NCI-H748 treated with DMSO at 0.1 percent for 48 hours (cell line): ENCODE measurements at places on chromosomes 1 and 21.

- DNase-seq, result no peak
These were observed 18.6 kb downstream of the A3GALT2 start for GRCh38 chr1:33302325-33302724.

- no peak for DNase-seq
These were observed 449.5 kb downstream of the PLPP3 start for GRCh38 chr1:56129837-56130236.

GRCh38 chr1:68725001-68725752, 228.3 kb upstream of the DEPDC1 start:
- no peak for DNase-seq

GRCh38 chr1:56953386-56953785, 12.4 kb downstream of the C8B start:
- no peak for DNase-seq

- DNase-seq, result no peak
These were observed 15.2 kb downstream of the SCMH1 start for GRCh38 chr1:41226815-41227434.

DNA sequence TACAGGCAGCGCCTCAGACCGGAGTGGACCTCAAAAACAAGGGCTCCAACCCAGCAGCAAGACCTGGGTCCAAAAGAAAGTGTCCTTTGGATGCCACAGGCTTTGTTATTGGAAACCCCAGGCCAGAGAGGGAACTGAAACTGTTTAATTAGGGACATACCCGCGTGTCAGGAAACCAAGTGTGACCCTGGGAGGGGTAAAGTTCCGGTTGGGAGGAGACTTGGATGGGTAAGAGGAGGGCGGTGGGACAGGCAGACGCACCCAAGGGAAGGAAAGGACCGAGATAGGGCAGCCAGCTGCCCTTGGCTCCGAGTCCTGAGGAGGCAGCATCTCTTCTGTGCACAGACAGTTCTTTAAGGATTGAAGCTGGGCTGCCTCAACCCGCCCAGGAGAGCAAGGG, 71.4 kb downstream of the CDC7 start:
- no peak for DNase-seq

GRCh38 chr21:17768840-17769446, 50.2 kb downstream of the C21orf91 start:
- DNase-seq, result no peak

DNA sequence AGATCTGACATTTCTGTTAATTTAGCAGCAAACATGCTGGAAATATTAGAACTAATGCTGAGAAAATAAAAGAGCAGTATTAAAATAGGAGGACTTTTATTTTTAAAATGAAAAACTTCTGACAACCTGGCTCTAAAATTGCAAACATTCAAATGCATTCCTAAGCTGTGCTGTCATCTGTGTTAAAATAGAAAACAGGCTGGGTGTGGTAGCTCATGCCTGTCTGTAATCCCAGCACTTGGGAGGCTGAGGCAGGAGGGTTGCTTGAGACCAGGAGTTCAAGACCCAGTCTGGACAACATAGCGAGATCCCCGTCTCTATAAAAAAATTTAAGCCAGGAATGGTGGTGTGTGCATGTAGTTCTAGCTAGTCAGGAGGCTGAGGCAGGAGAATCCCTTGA, 44.6 kb downstream of the MIGA1 start:
- no peak for DNase-seq

DNA sequence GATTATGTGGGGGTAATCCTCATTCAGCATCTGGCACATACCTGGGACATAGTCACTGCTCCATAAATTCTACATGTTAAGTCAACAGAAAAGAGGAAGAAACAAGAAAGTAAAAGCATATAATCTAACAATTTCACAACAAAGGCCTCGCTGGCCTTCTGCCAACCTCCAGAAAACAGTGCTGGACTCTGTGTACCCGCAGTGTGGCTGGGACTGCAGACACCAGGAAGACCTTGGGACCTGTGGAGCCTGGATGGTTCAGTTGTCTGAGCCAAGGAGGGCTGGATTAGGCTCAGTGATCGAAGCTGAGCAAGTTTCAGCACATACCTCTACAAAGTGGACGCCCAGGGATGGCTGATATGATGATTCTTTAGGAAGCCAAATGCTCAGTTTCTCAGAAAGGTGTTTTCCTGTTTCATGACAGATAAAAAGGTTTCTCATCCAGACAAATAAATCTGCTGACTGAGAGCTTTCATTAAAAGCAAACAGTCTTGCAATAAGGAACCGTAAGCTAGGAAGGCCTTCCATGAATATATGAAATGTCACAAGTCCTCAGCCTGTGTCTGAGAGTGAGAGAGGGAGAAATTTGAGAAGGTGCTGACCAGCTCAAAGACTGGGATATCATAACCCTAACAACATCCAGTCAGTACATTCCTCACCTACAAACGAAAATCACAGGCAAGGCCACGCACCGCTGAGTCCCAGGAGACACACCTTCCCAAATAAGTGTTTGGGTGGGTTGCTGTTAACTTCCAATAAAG, 48.4 kb downstream of the CAPZB start:
- DNase-seq, result no peak

GRCh38 chr1:56438901-56439551, 140.3 kb downstream of the PLPP3 start:
- no peak for DNase-seq

DNA sequence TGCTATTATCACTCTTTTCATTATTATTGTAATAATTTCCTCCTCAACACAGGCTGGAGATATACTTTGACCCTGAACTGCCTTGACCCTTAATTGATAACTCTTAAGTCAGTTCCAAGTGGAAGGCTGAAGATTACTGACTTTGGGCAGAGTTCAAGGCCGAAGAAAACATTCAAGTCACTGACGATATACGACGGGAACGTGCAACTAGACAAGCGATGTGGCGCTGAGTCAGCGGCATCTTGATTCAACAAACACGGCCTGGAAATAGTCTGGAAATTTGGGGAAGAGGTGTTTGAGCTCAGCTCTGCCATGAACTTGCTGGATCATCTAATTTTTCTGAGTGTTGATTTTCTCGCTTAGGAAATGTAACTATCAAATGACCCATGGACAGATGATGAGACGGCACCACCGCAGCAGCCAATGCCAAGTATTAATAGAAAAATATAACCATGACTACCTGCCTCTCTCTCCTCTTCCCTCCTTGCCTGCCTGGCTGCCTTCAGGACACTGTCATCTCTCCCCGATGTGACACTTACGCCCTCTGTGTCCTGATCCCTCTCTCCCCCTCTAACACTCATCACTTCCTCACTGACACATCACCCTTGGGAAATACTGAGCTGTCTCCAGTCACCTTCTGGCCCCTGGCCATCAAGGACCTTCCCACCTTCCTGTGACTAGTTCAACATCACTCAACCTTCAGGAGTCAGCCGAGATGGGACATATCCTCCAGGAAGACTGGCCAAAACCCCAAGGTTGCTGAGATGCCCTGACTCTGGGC, 49.4 kb downstream of the TMCO4 start:
- no peak for DNase-seq

GRCh38 chr1:28510273-28510969, 4.6 kb downstream of the RCC1 start:
- no peak for DNase-seq

GRCh38 chr1:170461291-170461747, 70.6 kb upstream of the GORAB start:
- no peak for DNase-seq

DNA sequence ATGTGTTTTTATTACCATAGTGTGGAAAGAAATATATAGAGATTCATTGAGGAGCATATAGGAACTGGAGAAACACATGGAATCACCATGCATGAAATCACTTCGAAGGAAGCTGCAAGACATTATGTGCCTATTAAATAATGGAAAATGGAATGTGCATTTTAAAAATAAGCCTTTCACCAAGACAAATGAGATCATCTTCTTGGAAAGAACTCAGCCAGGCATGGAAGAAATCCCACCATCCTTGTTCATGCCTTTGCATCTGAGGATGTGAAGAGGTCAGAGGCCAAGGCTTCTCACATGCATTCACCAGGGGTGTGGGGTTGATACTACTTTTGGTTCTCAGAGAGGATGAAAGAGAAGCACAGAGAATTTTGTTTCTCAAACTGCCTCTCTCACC, 50.0 kb downstream of the C1orf198 start:
- DNase-seq, result no peak

- no peak for DNase-seq
These were observed 3.1 kb upstream of the MROH9 start for GRCh38 chr1:170932236-170932635.

GRCh38 chr1:51491166-51491981, 27.7 kb downstream of the EPS15 start:
- peak; percentile 17 for DNase-seq

DNA sequence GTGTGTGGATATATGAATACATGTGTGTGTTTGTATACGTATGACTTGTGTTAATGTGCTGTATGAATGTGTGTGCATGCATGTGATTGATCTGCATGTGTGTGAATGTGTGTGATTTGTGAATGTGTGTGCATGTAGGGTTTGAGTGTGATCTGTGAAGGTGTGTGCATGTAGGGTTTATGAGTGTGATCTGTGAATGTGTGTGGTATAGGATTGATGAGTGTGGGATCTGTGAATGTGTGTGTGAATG, 88.2 kb downstream of the STUM start:
- no peak for DNase-seq

GRCh38 chr1:118461154-118461553, 276.1 kb upstream of the SPAG17 start:
- DNase-seq, result no peak

DNA sequence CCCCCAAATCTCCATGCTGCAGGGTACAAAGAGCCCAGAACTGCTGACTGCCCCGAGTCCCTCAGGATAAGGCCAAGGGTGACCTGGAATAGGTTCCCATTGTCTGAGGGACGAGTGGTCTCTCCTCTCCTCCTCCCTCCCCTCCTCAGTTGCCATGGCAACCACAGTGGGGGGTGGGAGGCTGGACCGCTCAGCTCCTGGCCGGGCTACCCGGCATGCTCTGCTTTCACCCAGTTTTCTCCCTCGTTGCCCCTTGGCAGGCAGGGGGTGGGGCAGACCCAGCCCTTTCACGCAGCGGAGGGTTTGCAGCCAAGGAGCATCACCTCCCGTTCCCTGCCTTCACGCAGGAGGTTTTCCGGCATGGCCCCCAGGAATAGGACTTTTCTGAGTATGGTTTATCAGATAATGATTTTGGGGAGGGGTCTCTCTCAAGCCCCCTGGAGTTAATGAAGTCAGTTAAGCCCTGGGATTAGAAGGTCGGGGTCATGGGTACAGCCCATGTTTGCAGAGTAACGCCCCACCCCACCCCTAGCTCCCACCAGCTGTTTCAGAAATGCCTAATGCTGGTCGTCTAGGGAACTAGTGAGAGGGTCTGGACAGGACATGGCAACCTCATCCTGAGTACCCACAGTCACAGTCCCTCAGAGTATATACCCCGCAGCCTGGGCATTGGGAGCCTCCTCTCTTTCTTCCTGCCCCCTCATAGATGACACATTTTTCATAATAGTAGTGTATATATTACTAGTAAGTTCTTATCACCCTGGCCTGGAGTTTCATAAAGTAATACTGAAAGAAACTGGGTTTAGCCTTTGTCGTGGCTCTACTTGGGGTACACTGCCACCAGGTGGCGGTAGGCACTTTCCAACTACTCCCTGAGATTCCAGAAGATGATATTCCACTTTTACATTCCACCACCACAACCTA, 20.7 kb downstream of the C1QB start:
- peak; percentile 44 for DNase-seq

DNA sequence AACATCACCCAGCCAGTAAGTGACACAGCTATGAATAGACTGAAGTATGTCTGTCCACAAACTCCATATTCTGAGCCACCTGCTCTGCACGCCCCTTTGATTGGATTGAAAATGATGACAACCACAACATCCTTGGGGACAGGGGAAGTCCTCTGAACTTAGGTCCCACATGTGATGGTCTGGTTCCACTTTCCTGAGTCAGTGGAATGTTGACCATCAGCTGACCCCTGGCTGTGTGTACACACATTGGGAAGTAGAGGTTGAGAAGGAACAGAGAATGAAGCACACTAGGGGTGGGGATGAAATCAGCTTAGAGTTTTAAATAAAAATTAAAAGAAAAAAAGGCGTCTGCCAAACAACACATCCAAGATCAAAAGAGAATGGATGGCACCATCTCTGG, 8.0 kb upstream of the DISP3 start:
- no peak for DNase-seq

- no peak for DNase-seq
These were observed 5.7 kb downstream of the TGFB2 start for GRCh38 chr1:218350801-218351266.

DNA sequence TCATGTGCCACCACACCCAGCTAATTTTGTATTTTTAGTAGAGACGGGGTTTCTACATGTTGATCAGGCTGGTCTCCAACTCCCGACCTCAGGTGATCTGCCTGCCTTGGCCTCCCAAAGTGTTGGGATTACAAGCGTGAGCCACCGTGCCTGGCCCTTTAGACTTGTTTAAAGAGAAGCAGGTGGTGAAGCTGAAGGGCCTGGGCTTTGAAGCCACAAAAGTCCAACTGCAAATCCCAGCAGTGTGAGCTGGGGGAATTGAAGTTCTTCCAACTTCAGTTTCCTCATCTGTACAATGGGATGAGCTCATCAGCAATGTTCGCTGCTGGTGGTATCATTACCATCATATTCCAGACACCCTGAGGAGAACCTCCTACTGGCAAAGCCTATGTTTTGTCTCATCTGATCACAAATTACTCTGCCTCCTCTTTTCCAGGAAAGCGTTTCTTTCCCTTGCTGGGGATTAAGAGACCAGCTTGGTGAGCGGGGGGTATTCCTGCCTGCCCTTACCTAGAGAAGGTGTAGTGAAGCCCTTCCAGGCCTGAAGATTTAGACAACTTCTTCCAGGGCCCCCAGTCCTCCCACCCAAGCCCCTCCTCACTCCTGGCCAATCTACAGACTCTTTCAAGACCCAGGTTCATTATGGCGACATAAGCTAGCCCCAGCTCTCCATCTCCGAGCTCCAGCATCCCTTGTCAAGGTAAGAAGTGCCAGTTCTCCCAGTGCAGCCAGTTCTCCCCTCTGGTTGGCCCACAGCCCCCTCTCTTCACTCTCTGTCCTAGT, 2.4 kb upstream of the SHISA4 start:
- DNase-seq, result no peak

- no peak for DNase-seq
These were observed 29.9 kb downstream of the DHRS3 start for GRCh38 chr1:12587981-12588640.

GRCh38 chr21:32529679-32530078, 55.6 kb downstream of the TCP10L start:
- DNase-seq, result no peak

- peak; percentile 88 for DNase-seq
These were observed 103.0 kb downstream of the SSBP3 start for GRCh38 chr1:54302951-54303843.

DNA sequence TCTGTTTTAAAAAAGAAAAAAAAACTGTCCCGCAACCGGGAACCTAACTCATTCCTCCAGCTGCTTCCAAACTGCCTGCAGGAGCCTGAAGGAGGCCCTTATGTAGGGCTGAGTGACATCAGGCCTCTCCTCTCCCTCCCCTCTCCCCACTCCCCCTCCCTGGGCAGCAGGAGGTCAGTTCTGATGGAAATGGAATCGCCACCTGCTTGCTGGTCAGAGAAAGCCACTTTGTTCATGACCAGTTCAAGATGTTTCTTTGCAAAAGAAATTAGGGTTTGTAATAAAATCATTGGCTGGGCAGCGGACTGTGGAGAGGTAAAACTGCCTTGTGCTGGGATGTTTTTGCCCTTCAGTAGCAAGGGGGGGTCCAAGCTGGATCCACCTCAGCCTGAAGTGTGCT, at the start of gene MAP1LC3C:
TSS of gene MAP1LC3C (minus strand) at position 73 of the 400 bp plus-strand sequence. CDS start 90 bp downstream, outside the sequence.
- DNase-seq, result no peak

GRCh38 chr1:82775406-82776000, 974.8 kb downstream of the ADGRL2 start:
- peak; percentile 15 for DNase-seq

GRCh38 chr1:156232201-156232894, 9.6 kb upstream of the BGLAP start:
- DNase-seq, result no peak
